Central memory CD8-positive, alpha-beta T cell (primary cell): ENCODE measurements at places on chromosomes 16 and 17.

DNA sequence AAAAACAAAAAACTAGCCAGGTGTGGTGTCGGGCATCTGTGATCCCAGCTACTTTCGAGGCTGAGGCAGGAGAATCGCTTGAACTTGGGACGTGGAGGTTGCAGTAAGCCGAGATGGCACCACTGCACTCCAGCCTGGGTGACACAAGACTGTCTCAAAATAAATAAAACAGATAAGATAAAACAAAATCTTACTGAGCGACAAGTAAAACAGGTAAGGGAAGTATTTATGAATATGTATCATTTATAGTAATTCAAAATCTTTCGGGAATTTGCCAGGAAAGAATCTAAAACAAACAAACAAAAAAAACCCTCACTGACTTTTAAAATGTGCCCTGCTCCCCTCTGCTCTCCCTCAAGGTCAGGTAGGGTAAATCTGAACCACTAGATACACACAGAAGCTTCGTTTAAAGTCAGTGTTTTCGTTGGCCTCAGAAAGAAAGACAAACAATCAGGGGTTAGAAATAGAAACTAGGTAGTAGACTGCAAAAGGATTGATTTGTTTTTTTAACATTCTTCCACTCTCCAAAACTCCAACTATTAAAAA is 2.1 kb downstream of the PRPSAP1 start:
- DNase-seq = no peak

GRCh38 chr17:50771991-50772785 is 4.9 kb upstream of the ANKRD40CL start:
- DNase-seq = no peak

DNA sequence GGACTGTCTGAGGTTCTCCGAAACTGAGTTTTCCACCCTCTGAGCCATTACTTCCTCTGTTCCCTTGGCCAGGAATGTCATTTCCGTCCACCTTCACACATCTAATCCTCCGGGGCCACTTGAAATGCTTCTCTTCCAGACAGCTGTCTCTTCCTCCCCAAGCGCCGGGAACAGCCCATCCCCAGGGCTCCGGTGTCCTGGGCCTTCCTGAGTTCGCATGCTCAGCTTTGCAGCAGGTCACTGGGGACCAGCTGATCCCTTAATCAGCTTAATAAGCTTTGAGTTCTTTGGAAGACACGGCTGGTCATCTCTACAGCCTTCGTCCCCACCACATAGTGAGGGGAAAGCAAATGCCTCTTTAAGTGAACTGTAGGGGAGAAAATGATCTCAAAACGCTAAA is 123.4 kb downstream of the DYNLRB2 start:
- no peak for DNase-seq

DNA sequence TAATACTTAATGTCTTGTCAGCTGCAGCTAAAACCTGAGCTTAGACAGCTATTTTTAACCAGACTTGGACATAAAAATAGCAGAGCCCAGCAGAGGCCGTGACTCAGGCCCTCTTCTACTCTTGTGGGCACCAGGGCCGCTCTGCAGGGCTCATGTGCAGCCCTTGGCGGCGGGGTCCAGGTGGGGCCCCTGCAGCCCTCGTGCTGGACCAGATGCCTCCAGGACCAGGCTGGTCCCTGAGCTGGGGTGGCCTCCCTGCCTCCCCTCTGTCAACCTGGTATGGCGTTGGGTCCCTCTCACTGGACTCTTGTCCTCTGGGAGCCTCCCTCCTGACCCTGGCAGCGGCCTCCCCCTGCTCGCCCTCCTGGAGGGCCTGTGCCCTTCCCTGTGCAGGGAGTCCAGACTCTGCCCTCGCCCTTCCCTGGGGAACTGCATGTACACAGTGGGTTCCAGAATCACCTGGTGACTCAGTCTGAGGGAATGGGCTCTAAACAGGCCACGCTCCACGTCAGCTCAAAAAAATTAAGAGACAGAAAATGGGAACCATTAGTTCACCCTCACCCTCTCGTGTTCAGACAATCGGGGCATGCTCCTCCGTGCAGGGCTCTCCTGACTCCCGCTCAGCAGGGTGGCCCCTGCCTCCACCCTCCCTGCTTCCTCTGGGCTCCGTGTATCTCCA is 9.7 kb downstream of the CDK5R1 start:
- no peak for DNase-seq

DNA sequence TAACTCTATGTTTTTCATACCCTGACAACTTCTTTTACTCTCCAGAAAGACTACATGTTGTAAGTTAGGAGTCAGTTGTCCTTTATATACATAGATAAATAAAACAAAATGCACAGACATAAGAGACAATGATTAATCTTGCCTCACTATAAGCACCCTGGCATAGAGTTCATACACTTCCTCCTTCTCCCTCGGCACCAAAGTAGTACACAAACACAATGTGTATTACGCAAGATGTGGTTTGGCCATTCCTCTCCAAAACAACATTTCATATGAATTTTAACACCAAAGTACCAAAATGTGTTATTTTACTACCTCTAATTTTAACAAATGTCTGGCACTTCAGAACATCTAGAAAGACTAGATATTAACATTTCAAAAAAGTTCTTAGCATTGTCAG is 17.2 kb upstream of the SLFN11 start:
- no peak for DNase-seq

- no peak for DNase-seq
Measured at GRCh38 chr17:74542166-74542565, 3.7 kb downstream of the CD300C start.

GRCh38 chr16:27690608-27691007 is 140.7 kb downstream of the KATNIP start:
- no peak for DNase-seq
